ENCODE measurements at places on chromosomes 4 and X. TPM values are rescaled to one million over a fixed set of nuclear protein-coding genes. Genes with fewer than 3 reads are reported as not detected.

GAR1 gene
- total RNA-seq, result 14.9 TPM

ADH1A gene
- 0.85 TPM for total RNA-seq

LIMCH1 gene
- total RNA-seq, result 83.9 TPM

PHKA2 gene
- total RNA-seq, result 26.3 TPM

PABPC4L gene
- 3.0 TPM for total RNA-seq

IL13RA2 gene
- 0.31 TPM for total RNA-seq

DMP1 gene
- total RNA-seq, result not detected

MTMR8 gene
- total RNA-seq, result 2.7 TPM

EGFL6 gene
- total RNA-seq, result not detected

SMIM10 gene
- 6.5 TPM for total RNA-seq

JADE3 gene
- 13.1 TPM for total RNA-seq

RRH gene
- total RNA-seq, result 0.44 TPM

PNMA5 gene
- not detected for total RNA-seq

STARD8 gene
- total RNA-seq, result 23.4 TPM

RTL9 gene
- total RNA-seq, result not detected

DGKK gene
- total RNA-seq, result not detected

SPANXN3 gene
- not detected for total RNA-seq

PFKFB1 gene
- 0.31 TPM for total RNA-seq

TMEM154 gene
- 11.0 TPM for total RNA-seq

GAGE12F gene
- not detected for total RNA-seq

PWWP3B gene
- 1.4 TPM for total RNA-seq
